Adipocyte (in vitro differentiated cells): ENCODE measurements at places on chromosomes 5 and 9.
A peak's percentile ranks its signal among the peaks of the same experiment; 100 is the strongest.

- DNase-seq: no peak
Measured at GRCh38 chr9:3200331-3200774, 325.4 kb downstream of the RFX3 start.

DNA sequence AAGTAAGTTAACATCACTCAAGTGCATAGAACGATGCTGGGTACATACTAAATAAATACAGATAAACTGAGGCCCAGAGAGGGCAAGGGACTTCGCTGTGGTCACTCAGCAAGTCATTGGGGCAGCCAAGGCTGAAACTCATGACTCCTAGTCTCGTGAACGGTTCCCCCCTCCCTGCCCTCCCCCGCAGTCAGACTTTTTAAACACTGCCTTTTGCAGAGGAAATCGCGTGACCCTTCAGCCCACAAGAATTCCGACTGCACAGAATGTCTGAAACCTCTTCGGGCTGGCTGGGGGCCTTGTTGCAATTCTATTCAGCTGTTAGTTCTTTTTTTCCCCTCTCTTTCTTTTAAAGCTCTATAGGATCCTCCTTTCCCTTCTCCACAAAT lies 28.1 kb downstream of the NEK6 start:
- DNase-seq: peak; percentile 96

DNA sequence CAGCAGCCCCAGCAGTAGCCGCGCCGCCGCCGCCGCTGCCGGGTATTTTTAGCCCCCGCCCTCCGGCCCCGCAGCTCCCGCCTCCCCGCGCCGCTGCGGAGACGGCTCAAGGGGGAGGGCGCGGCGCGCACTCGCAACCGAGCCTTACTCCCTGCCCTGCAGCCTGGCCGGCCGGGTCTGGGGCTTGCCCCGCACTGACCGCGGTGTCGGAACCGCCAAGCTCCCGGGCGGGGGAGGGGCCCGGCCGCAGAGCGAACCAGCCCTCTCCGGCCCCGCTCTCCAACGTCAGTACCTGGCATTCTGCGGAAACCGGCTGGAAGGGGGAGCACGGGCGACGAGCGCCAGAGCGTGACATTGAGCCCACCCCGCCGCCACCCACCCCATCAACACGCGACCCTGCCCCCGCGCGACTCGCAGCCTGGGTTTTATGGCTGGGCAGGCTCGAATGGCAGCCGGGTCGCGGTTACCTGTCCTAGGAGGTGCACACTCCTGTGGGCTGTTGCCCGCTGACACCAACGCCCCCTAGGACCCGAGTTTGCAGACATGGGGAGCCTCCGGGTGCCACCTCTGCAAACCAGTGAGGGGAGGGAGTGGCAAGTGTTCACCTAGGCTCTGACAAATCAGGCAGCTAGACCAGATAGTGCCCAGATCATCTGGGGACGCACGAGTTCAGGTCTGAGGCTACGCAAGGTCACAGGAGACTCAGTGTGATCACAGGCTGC lies at the start of gene ACSL6:
TSS of gene ACSL6 (minus strand) at position 37 of the 722 bp plus-strand sequence. CDS start 105 bp downstream, outside the sequence.
- peak; percentile 55 for DNase-seq

DNA sequence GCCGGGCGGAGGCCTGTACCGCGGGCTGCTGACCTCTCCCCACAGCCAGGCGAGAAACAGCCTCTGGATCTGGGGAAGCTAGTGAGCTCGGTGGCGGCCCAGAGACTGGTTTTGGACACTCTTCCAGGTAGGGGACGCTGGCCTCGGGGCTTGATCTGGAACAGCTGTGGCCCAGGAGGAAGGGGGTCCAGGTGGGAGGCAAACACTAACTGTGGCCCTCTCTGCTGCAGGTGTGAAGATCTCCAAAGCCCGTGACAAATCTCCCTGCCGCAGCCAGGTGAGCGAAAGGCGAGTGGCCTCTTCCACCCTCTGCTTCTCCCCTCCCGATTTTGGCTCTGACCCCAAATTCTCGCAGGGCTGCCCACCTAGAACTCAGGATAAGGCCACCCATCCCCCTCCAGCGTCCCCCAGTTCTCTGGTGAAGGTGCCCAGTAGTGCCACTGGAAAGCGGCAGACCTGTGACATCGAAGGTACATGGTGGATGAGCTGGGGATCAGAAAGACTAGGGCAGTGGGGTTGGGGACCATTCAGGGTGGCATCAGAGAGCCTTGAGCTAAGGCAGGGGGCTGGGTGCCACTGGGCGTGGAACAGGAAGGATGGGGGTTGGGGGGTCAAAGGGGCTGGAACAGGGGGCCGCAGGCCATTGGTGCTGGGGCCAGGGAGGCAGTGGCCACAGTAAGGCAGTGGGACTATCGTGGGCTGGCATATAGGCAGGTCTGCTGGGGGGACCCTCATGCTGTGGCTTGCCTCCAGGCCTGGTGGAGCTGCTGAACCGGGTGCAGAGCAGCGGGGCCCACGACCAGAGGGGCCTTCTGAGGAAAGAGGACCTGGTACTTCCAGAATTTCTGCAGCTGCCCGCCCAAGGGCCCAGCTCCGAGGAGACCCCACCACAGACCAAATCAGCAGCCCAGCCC lies 12.9 kb upstream of the SLC34A1 start:
- no peak for DNase-seq
